ENCODE measurements at places on chromosomes 2 and 18.

GRCh38 chr2:23537991-23538390, 153.0 kb downstream of the KLHL29 start:
- no peak for DNase-seq

- no peak for DNase-seq
Measured at GRCh38 chr18:73124175-73124574, 256.4 kb upstream of the NETO1 start.

DNA sequence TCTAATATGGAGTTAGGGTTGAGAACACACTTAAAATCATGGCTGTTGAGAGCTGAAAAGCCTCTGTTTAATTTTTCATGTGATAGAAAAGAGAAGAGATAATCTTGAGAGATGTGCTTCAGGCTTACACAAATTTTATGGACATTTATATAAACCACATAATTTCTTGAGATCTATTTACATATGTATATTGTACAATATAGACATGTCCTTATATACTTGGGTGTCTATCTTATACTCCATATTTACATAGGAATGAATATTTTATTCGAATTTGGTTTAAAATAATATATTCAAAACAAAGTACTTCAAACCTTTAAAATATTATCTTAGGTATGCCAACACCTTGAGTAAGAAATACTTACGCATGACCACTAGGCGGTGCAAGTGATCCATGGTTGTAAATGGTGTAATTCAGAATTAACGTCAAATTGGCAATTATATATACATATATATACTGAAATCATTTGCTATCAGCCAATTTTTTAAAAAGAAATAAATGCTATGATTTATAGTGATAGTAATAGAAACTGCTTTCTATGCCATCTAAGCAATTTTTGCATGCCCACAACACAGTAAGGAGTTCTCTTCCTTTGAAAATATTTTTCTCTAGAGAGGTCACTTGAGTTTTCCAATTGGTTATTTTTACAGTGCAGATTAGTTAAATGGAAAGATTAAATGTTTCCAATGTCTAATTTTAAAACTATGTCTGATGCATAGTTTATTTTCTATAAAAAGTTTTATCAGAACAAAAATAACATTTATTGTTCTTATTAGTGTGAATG, 37.6 kb upstream of the SPAG16 start:
- DNase-seq, result no peak

DNA sequence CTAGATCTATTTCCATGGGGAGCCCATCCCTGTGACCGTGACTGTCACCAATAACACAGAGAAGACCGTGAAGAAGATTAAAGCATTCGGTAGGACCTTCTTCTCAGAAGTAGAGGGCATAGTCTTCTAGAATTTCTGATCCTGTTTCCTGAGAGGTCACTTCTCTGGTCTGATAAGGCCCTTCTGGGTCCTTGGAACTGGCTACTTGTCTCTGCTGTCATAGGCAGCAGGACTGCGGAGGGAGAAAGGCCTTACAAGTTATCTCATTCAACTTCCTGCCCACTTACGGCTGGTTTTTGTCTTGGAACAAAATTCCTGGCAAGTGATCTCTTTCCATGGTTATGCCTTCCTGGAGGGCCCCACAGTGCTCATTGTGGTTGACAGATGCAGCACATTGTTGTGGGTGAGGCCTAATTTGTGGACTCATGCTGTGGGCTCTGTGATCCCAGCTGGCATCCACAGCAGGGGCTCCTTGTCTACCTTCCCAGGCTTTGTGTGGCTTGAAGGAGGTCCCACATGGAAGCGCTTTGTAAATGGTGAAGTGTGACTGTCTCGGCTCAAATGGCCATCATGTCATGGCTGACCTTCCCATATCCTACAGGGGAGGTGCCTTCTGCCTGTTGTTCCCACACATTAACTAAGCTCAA, 22.0 kb downstream of the SAG start:
- no peak for DNase-seq

DNA sequence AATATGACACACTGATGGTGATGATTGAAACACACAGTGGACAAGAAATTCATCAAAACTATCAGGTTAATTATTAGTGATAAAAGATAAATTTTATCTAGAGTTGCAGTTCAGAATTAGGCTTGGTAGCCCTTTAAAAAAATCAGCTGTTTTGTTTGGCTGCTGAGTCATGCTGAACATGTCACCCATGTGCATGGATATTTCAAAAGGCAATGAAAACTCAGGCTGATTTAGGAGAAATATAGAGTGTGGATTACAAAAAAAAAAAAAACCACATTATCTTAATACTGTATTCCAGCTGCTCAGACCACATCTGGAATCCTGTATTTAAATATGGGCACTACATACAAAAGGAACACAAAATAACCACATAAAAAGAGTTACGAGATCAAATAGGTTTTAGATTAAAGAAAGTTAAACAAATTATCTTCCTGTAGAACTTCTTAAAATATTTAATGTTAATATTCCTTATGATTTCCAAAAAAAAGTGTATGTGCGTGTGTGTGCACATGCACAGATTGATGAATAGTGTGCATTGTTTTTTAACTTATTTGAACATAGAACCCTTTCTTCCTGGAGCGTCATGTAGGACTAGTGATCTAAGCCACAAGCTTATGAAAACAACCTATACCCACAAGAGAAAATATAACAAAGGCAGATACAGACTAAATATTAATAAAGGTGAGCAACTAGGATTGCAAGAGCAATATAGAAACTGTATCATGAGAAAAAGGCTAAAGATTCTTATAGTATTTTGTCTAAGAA, 186.2 kb downstream of the STK39 start:
- DNase-seq, result no peak

- DNase-seq, result peak; percentile 12
Measured at GRCh38 chr2:43088143-43089073, 138.0 kb downstream of the ZFP36L2 start.

DNA sequence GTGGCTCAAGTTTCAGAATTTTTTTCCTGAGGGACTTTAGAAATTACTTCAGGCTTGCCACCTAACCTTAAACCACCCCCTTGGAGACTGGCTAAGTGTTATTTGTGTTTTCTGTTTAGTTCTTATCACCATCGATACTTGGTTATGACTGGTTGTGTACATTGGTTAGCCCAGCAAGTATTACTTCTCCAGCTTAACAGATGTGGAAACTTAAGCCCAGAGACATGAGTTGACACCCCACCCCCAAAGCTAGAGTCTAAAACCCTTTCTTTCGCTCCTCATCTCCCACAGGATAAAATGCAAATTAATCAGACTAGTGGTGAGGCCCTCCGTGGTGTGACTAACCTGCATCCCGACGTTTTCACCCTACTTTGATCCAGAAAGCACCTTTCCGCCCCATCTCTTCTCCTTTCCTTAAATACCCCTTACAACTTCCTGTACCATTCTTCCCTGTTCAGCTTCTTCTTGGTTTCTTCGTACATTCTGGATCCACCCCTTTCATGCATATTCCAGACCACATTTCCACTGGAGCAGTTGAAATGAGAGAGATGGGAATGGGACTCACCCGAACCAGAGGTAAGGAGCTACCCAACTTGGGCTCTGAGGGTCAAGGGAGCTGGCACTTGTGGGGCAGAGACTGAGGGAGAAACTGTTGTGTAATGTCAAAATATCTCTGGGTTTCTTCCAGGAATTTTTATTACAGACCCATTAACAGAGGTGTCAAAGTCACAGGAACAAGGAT, 819 bp upstream of the MAP3K2 start:
- no peak for DNase-seq

DNA sequence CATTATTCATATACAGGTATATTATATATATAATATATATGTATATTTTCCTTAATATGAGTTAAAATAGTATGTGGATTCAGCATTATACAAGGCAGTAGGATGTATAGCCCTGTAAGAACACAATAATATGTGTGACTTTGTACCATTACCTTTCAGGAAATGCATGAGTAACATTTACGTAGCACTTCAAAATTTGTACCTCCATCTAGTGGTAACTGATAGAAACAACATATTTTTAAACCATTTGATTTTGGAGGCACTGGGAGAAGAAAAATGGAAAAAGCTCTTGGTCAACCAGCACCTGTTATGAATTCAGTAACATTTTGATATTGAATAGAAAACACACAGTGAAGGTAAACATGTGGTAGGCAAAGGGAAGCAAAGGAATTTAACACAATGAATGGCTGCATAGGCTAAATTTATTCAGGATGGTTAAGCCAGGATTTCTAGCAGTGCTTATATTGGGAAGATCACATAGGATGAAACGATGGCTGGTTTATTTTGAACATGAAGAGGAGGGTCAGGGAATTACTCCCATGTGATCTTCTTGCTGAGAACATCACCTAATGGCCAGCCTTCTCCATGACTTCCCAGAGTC, 565.5 kb downstream of the CCDC85A start:
- no peak for DNase-seq

- no peak for DNase-seq
Measured at GRCh38 chr2:9230051-9230802, 23.6 kb downstream of the ASAP2 start.

DNA sequence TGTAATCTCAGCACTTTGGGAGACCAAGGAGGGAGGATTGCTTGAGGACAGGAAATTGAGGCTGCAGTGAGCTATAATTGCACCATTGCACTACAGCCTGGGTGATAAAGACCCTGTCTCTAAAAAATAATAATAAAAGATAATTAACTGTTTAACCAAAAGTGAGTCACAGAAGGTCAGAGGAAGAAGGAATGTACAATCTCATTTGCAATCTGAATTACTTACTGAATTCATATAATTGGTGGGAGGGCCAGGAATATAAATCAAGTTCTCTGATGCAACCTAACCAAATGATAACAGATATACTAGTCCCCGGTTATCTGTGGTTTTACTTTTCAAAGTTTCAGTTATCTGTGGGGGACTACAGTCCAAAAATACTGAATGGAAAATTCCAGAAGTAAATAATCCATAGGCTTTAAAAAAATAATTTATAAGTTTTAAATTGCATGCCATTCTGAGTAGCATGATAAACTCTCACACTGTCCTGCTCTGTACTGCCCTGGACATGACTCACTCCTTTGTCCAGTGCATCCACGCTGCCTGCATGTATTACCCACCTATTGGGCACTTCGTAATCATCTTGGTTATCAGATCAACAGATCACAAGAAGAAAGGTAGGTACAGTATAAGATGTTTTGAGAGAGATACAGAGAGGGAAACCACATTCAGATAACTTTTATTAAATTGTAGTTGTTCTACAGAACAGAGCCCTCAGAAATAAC, 12.8 kb upstream of the MATN3 start:
- no peak for DNase-seq

DNA sequence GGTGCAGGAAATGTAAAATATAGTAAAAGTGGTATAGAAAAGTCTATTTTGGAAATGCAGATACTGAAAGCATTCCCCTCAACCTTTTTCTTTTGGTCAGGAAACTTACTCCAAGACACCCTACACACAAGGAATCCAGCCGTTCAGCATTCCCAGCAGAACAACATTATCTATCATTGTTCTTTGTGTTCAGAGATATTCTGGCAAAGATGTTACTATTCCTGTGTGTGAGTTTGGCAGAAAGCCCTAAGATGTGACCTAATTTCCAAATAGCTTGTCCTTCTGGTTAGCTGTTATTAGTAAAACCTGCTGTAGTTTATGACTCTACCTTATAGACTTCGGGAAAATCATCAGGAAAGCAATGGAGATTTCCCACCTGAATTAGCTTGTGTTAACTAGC, 78.1 kb upstream of the PELI1 start:
- no peak for DNase-seq

- no peak for DNase-seq
Measured at GRCh38 chr2:164220265-164220664, 401.0 kb downstream of the GRB14 start.

- no peak for DNase-seq
Measured at GRCh38 chr2:66573821-66574233, 138.9 kb downstream of the MEIS1 start.

DNA sequence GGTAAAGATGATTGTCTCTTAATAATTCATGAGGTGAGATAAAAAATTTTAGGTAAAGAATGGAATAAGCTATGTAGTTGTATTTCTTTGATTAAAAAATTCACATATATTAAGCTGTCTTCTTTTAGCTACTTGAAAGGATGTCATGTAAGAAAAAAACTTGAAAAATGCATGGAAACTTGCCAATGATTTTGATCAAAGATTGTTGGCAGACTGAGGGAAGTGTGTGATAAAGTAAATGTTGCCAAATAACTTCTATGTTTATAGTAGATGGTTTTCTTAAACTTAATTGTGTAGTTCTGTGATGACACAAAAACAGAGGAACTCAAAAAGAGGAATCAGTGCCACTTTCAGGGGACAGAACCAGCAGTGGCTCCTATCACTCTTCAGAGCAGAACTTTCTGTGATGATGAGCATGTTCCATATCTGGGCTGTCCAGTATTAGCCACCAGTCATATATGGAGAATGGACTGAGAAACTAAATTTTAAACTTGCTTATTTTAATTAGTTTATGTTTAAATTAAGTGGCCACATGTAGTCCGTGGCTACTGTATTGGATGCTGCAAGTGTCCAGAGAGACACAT, 51.9 kb upstream of the SLC38A11 start:
- DNase-seq, result no peak

DNA sequence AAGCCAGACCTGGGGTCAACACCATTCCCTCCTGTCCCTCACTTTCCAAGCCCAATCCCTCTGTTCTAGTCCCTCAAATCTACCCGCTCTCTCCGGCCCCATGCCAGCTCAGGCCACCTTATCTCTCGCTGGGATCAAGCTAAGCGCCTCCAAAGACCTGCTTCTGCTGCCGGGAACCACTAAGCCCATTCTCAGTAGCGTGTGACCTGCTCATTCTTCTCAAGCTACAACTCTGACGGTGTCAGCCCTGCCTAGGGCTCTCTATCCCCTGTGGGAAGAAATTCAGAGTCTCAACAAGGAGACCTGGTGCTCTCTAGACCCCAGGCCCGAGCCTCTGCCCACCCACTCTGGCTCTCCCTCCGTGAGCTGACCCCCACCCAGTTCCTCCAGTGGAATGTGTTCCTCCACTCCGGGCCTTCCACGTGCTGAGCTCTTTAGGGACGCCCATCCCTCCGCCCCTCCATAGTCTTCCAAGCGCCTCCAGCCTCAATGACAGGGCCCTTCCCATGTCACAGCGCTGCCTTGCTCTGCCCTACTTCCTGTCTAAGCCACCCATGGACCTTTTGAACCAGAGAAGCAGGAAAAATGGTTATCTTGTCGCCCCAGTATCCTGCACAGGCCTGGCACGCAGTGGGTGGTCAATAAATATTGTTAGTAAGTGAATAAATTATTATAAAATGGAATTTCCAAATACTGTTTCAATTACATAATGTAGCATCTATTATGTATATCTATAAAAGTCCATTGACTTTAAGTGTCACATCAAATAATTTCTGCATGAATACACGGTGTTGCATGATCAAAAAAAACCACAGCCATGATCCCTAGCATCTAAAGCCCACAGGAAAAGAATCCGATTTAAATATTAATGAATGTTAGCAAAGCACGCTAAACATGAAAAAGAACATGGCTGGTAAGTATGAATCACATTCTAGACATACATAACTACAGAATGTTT, 127.6 kb downstream of the ZNF516 start:
- DNase-seq, result no peak

GRCh38 chr18:77098538-77099174, 33.9 kb downstream of the MBP start:
- no peak for DNase-seq

GRCh38 chr2:43448011-43448821, 147.6 kb downstream of the THADA start:
- DNase-seq, result no peak

GRCh38 chr2:12931186-12931844, 214.6 kb downstream of the TRIB2 start:
- DNase-seq, result no peak
